ENCODE measurements at places on chromosomes 12 and 14. TPM values are rescaled to one million over a fixed set of nuclear protein-coding genes. Genes with fewer than 3 reads are reported as not detected.

- DNase-seq = peak; percentile 79
Observed at GRCh38 chr14:24080888-24081738, 9.8 kb downstream of the CPNE6 start.

DNA sequence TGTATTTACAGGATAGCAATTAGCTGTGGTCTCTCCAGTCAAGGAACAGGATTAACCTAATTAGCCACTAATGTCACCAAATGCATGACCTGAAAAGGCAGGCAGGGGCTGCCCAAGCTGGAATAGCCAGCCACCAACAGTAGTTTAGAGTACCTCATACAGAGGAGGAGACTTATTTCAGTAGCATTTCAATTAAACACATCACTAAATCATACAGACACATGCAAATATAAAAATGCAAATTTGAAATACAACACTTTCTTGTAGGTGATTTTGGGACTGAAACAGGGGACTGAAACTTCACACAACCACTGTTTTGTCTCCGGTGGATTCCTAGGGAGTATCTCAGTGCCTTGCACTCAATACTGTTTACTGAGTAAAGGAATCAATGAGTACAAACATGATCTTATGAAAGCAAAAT is 636 bp upstream of the IFNG-AS1 start:
- no peak for DNase-seq

The STON2 gene
- total RNA-seq = 29.9 TPM

The EID3 gene
- total RNA-seq = 8.5 TPM

DNA sequence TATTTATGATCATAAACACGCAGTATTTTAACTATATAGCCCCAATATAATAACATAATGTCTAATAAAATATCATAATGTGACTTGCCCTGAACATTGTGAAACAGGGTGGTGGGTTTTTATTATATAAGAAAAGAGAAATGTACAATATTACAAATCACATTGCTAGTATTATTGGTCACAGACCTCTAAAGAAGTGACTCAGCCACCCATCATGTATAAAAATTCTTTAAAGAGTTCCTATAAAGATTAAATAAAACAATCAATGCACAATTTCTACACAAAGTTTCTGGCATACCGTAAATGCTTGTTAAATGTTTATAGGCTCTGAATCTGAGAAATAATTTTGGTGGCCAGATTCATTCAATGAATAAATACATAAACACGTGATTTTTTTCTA is 28.9 kb downstream of the ABCC9 start:
- DNase-seq = no peak

DNA sequence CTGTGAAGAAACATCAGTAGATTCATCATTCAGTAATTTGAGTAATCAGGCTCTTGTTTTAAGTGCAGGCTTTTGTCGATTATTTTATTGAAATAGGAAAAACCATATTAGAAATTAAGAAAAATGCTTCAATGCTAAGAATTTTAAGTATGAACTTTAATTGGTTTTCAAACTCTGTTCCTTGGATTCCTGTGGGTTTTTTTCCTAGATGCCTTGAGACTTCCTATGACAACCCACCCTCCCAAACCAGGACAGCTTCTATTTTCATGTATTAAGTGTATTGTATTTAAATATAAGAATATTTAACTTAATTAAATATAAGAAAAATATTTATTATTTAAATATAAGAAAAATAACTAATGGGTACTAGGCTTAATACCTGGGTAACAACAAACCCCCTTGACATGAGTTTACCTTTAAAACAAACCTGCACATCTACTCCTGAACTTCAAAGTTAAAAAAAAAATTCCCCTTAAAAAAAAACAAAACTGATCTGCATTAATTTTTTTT is 3.0 kb downstream of the ARHGAP5 start:
- DNase-seq = no peak

DNA sequence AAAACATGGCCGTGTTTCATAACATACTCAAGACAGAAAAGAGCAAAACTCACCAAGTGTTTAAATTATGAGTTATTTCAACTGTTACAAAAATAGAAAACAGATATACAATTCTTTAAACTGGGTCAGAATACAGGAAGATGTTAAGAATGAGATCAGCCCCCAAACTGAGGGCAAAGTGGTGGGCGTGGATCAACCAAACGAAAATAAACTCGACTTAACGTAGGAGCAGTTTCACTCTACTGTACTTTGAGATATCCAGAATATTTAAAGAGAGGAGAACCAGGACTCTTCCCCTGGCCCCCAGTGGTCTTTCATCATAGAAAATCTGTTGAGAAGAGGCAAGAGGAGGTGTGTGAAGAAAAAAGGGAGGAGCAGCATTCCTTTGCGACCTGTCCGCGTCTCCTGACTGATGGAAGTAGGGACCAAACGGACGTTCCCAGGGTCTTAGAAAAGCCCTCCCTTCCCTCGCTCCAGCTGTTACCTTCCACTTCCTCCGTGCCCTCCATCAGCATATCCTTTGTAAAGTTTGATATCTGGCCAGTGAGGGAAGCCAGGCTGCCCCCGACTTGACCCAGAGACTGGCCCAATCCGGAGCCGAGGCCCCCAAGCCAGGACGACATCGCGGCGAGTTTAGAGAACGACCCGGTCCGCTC is 668 bp downstream of the TRIP11 start:
- DNase-seq = peak; percentile 45

The NFE2 gene
- total RNA-seq = 1.3 TPM

GRCh38 chr12:112325622-112326207 is 56.5 kb downstream of the HECTD4 start:
- DNase-seq = no peak

DNA sequence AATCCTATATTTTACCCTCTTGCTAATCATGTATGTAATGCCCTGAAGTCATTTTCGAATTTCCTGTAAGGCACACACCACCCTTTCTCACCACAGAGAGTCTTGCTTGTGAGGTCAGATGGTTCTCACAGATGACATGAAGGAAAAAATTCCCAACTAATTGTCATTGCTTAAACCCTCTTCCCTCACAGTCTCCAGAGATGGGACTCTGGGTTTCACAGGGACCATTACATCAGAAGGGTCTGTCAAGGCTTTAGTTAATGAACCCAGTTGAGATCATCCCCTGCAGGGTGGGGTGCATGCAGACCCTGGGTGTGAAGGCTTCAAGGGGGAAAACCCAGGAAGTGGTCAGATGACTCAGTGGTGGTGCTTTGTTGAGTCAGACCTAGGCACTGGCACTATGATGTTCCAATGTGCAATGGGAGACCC is 229.6 kb downstream of the BCAT1 start:
- no peak for DNase-seq

DNA sequence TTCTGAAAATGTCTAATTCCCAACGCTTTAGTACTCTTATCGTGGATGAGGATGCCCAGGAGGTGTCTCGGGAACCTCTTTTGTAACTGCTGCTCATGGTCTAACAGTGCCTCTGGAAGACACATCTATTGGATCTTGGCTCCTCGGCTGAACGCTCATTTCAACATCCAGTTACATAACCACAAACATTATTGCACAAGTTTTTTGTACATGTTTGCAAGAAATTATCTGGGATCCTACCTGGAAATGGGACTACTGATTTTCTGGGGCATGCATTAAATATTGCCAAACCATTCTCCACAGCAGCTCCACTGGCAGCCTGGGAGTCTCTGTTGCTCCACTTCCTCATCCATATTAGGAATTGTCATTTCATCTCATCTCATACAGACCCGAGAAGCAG is 117.5 kb upstream of the EVL start:
- DNase-seq = no peak

- DNase-seq = no peak
Observed at GRCh38 chr12:84785951-84786350, 126.6 kb downstream of the SLC6A15 start.

- no peak for DNase-seq
Observed at GRCh38 chr12:9779209-9779608, 18.5 kb upstream of the CD69 start.

The RD3L gene
- not detected for total RNA-seq
